ENCODE measurements at places on chromosomes 16 and 17.

DNA sequence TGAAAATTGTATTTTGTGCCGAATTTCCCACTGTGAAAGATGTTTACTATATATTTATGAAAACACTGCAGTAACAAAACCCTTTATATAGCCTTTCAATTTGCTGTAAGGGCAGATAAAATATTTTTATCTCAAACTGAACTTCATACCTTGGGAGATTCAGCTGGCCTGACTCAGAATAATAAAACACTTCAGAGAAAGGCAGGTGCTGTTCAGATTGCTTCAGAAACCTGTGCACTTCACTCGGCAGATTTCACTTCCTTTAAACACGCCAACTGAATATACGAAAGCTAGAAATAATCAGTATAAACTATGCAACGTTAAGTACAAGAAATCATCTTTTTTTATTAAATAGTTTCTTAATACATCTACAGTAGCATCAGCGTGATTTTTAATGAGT, 839.1 kb upstream of the RBFOX1 start:
- DNase-seq: no peak

GRCh38 chr16:30525844-30526136, 576 bp downstream of the ZNF768 start:
- DNase-seq: no peak

DNA sequence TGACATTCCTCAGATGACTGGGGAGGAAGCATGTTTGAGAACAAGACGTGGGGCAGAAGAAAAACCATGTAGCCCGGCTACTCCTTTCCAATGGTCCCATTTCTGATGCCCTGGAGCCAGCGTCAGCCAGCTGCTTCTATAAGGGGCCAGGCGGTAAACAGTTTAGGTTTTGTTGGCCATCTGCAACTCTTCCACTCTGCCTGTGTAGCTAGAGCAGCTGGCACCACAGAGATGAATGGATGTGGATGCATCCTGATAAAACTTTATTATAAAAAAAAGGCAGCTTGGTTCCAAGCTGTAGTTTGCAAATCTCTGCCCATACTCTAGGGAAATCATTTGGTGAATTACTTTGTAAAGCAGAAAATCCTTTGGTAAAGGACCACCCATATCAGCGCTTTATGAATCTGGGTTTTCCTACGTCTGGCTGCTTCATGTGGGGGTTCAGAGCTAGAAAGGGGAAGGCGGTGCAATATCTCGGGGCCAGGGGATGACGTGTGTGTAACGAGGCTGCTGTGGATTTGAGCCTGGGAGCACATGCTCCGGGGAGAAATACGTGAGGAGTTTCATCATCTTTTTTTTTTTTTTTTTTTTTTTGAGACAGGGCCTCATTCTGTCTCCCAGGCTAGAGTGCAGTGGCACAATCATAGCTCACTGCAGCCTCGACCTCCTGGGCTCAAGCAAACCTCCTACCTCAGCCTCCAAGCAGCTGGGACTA, 3.4 kb upstream of the SRL start:
- DNase-seq: no peak

DNA sequence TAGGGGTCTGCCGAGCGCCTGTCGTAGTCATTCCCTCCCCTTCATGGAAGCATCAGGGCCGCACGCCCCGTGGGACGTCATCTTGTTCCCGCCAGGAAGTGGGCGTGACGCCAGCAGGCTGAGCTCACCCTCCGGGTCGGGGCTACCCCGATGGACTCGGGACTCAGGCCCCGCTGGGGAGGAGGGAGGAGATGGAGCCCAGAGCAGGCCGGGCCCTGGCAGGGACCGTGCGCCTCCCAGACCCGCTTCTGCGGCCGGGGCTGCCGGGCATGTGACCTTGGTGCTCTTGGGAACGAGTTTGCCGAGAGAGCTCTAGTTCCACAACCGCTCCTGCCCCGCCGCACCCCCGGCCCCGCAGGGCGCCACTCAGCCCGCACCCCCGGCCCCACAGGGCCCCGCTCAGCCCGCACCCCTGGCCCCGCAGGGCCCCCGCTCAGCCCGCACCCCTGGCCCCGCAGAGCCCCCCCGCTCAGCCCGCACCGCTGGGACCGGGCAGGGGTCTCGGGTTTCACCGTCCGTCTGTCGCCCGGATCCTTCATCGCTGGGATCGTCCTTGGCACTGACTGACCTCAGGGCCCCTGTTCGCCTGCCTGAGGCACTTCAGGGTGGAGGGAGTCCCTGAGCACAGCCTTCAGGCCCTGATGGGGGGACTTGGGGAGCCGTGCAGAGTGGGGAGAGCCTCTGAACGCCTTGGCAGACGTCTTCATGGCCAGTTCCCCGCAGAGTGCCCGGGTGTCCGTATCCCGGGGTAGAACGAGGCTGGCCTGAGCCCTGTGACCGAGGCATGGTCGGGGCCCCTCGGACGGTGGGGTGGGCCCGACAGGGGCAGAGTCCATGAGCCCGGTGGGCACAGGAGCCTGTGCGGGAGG, 5.8 kb downstream of the CACNA1H start:
- no peak for DNase-seq

GRCh38 chr16:49542391-49542891, 168.8 kb downstream of the C16orf78 start:
- no peak for DNase-seq

DNA sequence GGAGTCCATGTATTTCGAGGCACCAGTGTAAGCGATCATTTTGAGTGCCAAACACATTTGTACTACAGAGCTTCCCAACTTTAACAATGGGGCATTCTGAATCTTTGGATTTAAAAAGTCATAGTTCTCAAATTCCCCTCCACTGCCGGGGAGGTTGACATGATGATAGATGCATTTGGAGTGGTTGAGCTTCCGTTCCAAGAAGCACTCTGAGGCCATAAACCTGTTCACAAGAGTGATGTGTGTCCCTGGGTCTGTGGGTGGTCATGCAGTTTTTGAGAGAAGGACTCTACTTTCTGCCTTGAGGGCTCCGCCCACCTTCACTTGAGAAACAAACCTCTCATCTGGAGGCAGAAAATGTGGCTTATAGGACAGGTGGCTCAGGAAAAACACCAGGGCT, 43.7 kb downstream of the IRX5 start:
- DNase-seq: no peak

All from neural crest cell (in vitro differentiated cells).